ENCODE measurements at places on chromosomes 11 and 22. TPM values are rescaled to one million over a fixed set of nuclear protein-coding genes. Genes with fewer than 3 reads are reported as not detected.

The GSTT2B gene
- total RNA-seq = 6.3 TPM

The PRG3 gene
- not detected for total RNA-seq

The CNGA4 gene
- not detected for total RNA-seq

The MS4A8 gene
- total RNA-seq = not detected

The CASP5 gene
- not detected for total RNA-seq

The COPB1 gene
- 345 TPM for total RNA-seq

The GPHA2 gene
- total RNA-seq = not detected

The DDTL gene
- 2.0 TPM for total RNA-seq

The PKP3 gene
- 2.8 TPM for total RNA-seq

The CELSR1 gene
- 0.73 TPM for total RNA-seq

The TLCD5 gene
- 9.4 TPM for total RNA-seq

The CARS1 gene
- total RNA-seq = 73.2 TPM

The OR4A16 gene
- not detected for total RNA-seq

The GGT1 gene
- total RNA-seq = 2.6 TPM

The OR4D5 gene
- total RNA-seq = not detected

The SMIM35 gene
- total RNA-seq = not detected

The ANKRD42 gene
- 11.9 TPM for total RNA-seq

The RAG2 gene
- not detected for total RNA-seq

The RTN3 gene
- 102 TPM for total RNA-seq

The OR5AS1 gene
- total RNA-seq = not detected

The SNX32 gene
- 1.2 TPM for total RNA-seq

The YPEL4 gene
- 2.6 TPM for total RNA-seq

The SEC14L6 gene
- total RNA-seq = under 0.01 TPM

The NARS2 gene
- total RNA-seq = 15.9 TPM

The TSPAN18 gene
- total RNA-seq = not detected

The PKDREJ gene
- total RNA-seq = not detected

The HEPN1 gene
- not detected for total RNA-seq

The HIC2 gene
- 3.8 TPM for total RNA-seq

The GNAZ gene
- total RNA-seq = 0.87 TPM

The MMP13 gene
- total RNA-seq = not detected

The FGF3 gene
- not detected for total RNA-seq

The BDNF gene
- total RNA-seq = 10.6 TPM

The C2CD3 gene
- total RNA-seq = 11.4 TPM

The KCNJ5 gene
- total RNA-seq = 0.17 TPM

The CHRM4 gene
- total RNA-seq = 0.33 TPM

The HSCB gene
- total RNA-seq = 13.4 TPM

The GRIA4 gene
- total RNA-seq = not detected

Measured in smooth muscle cell of trachea (primary cell).